ENCODE measurements at places on chromosomes 5 and 9.

DNA sequence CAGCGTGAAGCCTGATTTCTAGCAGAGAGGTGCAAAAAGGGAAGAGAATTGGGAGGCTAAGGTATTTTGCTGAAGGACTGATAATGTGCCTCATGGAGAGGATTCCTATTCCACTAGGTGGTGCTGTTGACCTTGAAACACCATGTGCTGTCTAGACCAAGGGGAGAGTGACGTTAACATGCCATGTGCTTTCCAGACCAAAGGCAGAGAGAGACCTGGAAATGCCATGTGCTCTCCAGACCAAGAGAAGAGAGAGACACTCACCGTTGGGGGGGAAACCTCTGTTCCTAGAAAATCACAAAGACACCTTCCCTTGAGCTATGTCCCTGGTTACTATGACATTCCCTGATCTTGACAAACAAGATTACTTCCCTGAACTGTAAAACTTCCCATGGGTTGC lies 286.0 kb upstream of the TUSC1 start:
- peak; percentile 11 for DNase-seq

DNA sequence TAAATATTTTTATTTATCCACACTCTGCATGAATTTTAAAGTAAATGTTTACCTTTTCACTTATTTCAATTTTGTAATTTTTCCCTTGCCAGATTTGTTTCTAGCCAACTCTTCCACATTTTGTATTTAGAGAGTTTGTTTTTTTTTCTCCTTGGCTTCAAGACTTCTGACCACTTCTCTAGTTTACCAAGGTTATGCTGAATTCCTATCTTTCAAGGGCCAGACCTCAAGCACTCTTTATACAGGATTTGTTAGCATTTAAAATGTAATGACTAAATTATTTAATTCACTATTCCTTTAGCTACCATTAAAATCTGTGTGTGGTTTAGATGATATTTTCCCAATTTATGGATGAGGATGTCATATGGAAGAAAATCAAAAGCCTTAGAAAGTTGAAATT lies 42.5 kb downstream of the MEF2C start:
- no peak for DNase-seq

DNA sequence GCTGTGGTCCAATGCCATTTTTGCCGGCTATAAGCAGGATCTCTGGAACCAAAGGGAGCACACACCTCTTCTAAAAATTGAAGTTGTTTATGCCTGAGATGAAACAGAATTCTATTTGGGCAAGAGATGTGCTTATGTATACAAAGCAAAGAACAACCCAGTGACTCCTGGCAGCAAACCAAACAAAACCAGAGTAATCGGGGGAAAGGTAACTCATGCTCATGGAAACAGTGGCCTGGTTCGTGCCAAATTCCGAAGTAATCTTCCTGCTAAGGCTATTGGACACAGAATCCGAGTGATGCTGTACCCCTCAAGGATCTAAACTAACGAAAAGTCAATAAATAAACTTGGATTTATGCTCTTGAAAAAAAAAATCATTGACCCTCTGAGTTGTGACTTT lies 178.7 kb downstream of the CEMIP2 start:
- DNase-seq, result no peak

DNA sequence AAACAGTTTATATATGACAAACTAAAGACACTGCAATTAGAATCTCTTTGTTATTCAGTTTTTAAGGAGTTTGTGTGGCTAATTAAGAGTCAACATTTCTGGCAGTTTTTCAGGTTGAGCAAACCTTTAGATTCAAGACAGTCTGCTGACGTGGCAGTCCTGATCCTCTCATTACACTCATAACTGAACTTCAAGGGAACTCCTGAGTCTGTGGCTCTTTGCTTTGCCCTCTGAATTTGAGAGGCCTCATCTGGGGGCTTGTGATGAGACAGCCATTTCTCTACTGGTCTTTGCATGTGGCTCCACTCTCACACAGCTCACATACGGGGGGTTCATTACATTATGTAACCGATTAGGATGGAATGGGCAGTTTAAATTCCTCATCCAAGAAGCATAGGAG lies 182.9 kb upstream of the MEF2C start:
- no peak for DNase-seq

DNA sequence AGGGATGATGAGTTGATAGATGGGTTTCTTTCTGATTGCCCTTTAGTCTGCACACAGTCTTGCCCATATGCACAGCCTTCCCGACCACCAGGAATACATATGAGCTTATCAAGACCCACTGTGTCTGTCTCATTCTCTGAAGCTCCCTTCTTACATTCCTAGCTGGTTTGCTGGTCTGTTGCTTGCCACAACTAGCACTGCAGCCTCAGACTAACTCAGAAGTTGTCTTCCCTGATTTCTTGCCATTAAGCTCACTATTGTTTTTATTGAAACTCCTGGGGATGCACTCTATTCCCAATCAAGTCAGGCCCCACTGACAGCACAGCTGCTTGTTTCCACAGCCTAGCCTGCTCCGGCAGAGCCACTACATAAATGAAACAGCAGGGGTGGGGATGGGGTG lies 97.5 kb downstream of the SAXO1 start:
- no peak for DNase-seq

GRCh38 chr9:124621371-124622328 lies 114.5 kb upstream of the NR5A1 start:
- no peak for DNase-seq

DNA sequence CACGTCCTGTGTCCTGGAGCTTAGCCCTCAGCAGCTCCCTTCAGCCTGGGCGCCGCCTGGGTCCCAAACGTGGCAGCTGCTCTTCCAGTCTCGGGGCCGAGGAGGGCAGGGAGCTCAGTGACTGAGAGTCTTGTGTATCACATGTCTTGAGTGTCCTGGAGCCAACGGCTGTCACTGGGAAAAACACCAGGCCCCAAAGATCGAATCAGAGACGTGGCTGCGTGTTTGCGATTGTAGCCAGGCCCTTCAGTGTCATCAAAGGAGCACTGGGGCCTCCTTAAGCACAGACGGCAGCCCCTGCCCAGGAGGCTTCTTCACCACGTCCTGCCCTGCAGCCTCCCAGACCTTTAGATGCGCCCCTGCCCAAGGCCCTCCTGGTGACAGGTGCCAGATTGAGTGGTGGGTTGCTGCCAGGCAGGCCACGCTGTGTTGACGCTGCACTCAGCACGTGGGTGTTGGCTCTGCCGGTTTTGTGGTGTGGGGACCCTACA lies 5.7 kb upstream of the EXOC3 start:
- no peak for DNase-seq

DNA sequence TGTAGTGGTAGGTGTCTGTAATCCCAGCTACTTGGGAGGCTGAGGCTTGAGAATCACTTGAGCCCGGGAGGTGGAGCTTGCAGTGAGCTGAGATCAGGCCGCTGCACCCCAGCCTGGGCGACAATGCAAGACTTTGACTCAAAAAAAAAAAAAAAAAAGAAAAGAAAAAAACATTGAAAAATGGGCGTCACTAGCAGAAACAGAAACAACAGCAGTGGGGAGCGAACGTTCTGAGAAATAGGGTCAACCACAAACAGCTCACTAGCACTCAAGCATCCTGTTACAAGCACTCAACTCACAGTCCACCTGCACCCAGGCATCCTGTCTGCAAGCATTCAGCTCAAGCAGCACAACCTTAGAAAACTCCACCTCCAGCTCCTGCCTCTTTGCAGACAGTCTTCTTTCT lies 17.2 kb downstream of the TRIM14 start:
- DNase-seq, result peak; percentile 92

GRCh38 chr5:39074017-39074814 lies at the start of gene RICTOR:
Gene RICTOR (minus strand): TSS chr5:39074399. CDS start chr5:39074377, 22 bp downstream.
- peak; percentile 92 for DNase-seq

DNA sequence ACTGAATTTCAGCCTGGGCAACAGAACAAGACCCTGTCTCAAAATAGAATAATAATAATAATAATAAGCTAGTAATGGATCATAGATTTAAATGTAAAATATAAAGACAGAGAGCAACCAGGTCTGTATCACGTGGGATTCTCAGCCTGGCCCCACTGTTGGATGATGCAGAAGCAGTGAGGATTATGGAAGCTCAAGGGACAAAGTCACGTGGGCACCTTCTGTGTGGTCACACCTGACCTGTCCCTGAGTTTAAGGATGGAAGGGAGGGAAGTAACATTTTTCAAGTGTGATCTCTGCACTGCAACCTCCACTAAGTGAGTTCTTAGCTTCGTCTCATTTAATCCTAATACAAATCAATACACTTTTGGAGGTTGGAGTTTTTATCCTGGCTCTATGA lies 212.5 kb upstream of the IER5L start:
- no peak for DNase-seq

- DNase-seq, result no peak
These were observed 3.8 kb downstream of the TGFBI start for GRCh38 chr5:136032564-136032963.

DNA sequence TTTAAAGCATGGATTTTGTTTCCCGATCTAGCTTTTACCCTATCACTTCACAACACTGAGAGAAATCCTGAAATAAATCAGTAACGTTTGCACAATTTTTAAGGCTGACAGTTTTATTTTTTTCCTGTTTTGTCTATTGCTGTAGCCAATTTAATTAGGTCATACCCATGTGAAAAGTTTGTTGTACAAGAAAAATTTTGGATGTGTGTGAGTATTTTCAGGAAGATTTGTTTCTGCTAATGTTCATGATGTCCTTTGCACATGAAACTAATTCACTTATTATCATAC lies 237.8 kb downstream of the ARRDC3 start:
- DNase-seq, result no peak

GRCh38 chr9:124426361-124426760 lies 11.1 kb upstream of the PSMB7 start:
- no peak for DNase-seq

- DNase-seq, result no peak
These were observed 71.2 kb upstream of the TBC1D2 start for GRCh38 chr9:98326459-98327248.

GRCh38 chr5:61659221-61659696 lies 327.2 kb downstream of the ZSWIM6 start:
- no peak for DNase-seq

DNA sequence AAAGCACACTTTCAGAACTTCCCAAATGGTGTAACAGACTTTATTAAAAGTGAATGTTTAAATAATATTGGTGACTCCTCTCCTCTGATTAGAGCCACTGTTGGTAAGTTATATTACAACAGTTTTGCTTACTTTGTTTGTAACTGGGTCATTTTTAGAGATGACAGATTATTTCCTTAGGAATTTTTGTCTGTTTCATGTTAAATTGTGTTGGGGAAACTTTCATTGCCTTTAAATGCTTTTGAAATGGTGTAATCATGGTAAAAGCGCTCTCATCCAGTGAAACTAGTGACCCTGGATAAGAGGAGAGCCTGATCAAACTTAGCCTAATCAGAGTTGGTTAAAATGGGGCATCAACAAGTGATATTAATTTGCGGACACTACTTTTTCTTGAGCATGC lies 39.4 kb downstream of the TNPO1 start:
- no peak for DNase-seq

GRCh38 chr5:32099486-32100035 lies 74.6 kb downstream of the GOLPH3 start:
- DNase-seq, result no peak

DNA sequence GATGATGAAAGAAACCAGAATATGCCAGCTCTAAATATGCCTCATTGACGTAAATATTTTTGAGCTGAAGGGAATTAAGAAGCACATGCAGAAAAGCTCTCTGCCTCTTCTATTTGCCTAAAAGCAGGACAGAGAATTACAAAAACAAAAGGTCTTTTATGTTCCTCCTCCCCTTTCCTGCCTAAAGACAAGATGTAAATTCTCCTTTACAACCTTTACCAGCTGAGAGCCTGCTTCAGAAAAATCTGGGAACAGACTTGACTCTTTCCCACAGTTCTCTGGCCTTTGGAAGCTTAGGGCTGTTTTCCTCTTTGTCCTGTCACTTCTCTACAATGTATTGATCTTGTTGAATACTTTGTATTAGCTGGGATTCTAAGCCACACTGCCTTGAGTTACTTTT lies 199.7 kb downstream of the TMC1 start:
- DNase-seq, result no peak

- peak; percentile 72 for DNase-seq
These were observed 48.3 kb downstream of the ACER2 start for GRCh38 chr9:19456996-19457692.

DNA sequence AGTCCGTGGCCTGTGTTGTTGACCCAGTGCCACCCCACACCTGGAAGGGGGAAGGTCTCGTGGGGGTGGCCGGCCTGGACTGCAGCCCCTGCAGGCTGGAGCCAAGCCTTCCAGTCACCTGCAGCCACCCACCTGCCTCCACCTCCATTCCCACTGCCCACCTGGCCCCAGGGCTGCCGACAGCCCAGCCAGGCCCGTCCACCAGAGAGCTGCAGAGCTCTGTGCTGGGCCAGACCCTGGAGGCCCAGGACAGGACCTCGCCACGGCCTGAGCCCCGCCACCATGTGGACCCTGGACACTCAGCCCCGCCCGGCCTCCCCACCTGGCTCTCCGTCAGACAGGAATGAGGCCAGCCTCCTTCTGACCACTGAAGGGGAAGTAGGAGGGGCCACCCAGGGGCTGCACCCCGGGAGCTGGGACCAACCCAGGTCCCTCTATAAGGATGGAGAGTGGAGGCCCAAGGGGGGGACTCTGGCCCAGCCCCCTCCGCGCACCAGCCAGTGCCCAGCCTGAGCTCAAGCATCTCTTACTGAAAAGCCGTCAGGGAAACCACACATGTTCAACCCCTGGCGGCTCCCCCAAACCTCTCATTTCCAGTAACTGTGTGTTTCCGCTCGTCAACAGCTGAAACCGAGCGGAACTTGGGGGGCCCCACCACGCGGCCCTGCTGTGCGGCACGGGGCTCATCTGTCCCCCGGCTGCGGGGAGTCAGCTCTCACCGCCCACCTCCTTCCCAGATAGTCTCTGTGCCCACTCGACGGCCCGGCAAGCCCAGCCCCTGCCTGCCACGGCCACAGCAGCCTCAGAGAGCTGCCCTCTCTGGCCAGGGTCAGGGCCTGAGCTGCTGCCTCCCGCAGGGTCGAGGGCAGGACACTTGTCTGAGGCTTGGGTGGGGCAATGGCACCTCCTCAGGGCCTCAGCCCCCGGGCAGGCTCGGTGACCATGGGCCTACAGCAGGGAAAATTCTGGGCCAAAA lies 12.8 kb downstream of the NOTCH1 start:
- peak; percentile 76 for DNase-seq

All from activated CD4-positive, alpha-beta T cell treated with anti-CD3 and anti-CD28 coated beads, Interleukin-2, amount 10 ng/mL, durations not matched to agents 7 days and 5 days (primary cell).